Urinary bladder (tissue), 4 donors: ENCODE measurements at places on chromosomes 2 and 18. TPM values are rescaled to one million over a fixed set of nuclear protein-coding genes. Genes with fewer than 3 reads are reported as not detected.

GRCh38 chr2:161580426-161580825, 43.8 kb upstream of the SLC4A10 start:
- DNase-seq: no peak

DNA sequence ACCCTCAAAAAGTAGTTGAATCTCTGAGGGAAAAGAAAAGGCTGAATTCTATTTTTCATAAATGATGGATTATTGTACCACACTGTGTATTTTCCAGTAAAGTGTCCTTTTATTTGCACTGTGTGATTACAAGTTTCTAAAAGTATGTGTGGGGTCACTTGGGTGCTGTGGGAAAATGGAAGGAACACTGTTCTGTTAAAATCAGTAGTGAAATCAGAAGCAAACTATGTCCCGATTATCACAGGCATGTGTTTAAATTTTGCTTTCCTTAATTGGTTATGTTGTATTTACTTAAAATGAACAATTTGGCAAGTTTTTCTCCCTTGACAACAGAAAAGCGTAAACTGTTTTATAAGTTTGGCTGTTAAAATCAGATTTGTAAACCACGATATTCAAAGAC, 353.1 kb downstream of the ARHGAP15 start:
- DNase-seq: no peak

DNA sequence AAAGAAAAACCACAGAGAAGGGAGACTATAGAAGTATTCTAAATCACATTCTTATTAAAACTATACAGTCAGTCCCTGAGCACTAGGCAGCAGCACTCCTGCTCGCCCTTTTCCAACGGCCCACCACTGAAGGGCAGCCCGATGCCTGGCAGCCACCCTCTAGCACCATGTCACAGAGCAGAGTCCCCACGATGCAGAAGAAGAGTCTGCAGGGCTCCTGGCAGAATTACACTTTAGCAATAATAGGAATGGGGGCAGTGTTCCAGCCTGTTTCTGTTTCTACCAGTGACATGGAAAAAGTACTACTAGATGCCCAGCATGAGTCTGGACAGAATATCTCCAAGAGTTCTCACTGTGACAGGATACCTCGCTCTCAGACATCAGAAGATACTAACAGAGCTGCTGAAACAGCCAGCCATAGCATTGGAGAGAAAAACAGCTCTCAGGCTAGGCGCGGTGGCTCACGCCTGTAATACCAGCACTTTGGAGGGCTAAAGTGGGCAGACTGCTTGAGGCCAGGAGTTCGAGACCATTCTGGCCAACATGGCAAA, 87.6 kb downstream of the C2orf74 start:
- no peak for DNase-seq

- no peak for DNase-seq
Observed at GRCh38 chr2:20148923-20149702, 75.8 kb downstream of the SDC1 start.

- DNase-seq: no peak
Observed at GRCh38 chr2:159150280-159150746, 136.2 kb downstream of the WDSUB1 start.

DNA sequence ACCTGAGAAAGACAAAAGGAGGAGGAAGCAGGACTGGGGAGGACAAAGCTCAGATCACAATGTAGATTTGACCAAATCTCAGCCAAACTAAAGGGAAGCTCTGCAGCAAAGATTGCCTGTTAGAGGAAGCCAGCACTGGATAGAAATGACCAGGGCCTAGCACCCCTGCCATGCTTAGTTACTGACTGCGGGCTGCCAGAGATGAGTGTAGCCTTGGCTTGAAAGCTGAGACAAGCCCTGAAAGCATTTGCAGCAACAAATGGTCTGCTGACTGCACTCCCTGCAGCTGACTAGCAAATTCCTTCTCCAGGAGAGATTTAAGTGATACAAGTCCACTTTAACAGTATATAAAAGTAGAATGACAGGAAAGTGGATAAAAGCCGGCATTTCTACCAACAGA, 140.9 kb upstream of the CRIM1 start:
- DNase-seq: no peak

- no peak for DNase-seq
Observed at GRCh38 chr2:163953390-163953907, 217.6 kb upstream of the FIGN start.

GRCh38 chr2:237472909-237473877, 13.9 kb upstream of the MLPH start:
- no peak for DNase-seq

DNA sequence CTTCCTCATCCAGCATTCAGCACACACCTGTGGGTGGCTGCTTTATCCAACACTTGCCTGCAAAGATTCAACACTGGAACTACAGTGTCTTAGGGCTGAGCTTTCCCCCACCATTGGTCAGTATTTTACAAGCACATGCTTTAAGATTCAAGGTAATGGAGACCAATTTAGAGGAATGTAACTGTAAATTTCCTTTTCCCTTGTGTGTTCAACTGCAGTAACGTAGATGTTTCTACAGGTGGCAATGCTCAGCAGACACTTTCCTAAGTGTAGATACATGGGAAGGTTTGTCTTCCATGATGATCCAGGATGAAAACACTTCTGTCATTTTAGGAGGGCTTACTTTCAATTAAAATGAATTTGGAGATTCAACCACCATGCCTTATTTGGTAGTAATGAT, 143.6 kb upstream of the PXDN start:
- DNase-seq: no peak

DNA sequence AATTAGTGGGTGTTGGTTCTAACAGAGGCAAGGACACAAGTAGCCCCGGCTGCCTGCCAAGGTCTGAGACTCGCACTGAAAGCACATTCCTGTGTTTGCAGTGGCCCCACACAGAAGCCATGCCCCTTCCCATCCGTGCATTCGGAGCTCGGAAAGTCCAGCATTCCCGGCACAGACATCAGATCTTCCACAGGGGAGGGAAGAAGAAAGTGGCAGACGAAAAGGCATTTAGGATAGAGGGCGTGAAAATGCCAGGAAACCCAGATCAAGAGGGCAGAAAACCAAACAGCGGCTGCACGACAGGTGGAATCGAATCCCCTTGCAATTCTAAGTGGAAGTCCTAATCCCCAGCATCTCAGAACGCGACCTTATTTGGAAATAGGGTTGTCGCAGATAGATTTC, 105.5 kb upstream of the ASB18 start:
- DNase-seq: no peak

Gene TLX2
- 0.51 TPM for polyA plus RNA-seq

Gene CHN1
- polyA plus RNA-seq: 13.2 TPM

Gene ZSWIM2
- not detected for polyA plus RNA-seq

Gene SIGLEC15
- 1.3 TPM for polyA plus RNA-seq

Gene SCG2
- polyA plus RNA-seq: 3.5 TPM

Gene CYP27C1
- 0.70 TPM for polyA plus RNA-seq

Gene RGPD3
- polyA plus RNA-seq: 0.32 TPM
